NCI-H226 (cell line): ENCODE measurements at places on chromosomes 11 and 22.

- no peak for DNase-seq
Measured at GRCh38 chr11:118430956-118431355, 5.3 kb upstream of the KMT2A start.

DNA sequence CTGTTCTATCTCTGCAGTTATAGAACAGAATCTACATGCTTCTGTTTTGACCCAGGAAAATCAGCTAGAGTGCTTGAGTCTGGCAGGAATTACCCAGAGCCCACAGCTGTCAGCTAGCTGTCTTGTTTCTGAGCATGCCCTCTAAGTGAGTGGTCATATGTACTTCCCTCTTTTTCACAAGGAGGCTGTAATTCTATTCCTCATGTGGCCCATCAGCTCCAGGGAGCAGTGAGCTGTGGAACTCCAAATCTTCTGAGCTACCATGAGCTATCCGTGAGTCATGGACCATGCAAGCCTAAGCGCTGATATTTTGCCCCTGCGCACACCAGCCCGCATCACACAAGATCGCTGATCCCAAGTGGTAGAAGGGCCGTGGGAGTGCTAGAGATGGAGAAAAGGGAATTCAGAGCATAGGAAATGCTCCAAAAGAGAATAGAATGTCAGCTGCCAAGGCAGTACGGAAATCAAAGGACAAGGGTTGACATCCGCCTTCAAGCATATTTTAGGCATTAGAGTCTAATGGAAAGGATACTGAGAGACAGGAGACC is 5.4 kb downstream of the FJX1 start:
- DNase-seq: peak; percentile 86

GRCh38 chr11:109902764-109903433 is 190.3 kb upstream of the ZC3H12C start:
- DNase-seq: no peak

- DNase-seq: no peak
Measured at GRCh38 chr11:68692115-68692514, 7.8 kb downstream of the GAL start.

DNA sequence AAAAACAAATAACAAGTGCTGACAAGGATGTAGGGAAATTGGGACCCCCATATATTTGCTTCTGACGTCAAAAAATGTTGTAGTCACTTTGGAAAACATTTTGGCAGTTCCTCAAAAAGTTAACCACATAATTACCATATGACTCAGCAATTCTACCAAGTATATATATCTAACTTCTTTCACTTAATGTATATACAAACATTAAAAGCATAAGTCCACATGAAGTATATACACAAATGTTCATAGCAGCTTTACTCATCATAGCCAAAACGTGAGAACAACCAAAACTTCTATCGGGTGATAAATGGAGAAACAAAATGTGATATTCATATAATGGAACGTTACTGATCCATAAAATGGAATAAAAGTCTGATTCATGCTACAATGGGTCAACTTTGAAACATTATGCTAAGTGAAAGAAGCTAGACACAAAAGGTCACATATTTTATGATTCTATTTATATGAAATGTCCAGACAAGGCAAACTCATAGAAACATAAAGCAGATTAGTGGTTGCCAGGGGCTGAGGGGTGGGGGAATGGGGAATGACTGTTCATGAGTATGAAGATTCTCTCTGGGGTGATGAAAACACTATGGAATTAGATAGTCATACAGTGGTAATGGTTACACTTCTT is 48.7 kb upstream of the TEAD1 start:
- peak; percentile 61 for DNase-seq

GRCh38 chr22:33829546-33830280 is 90.6 kb downstream of the LARGE1 start:
- no peak for DNase-seq
